ENCODE measurements at places on chromosomes 3 and 15.

- no peak for DNase-seq
These were observed 33.8 kb upstream of the BBX start for GRCh38 chr3:107488942-107489341.

DNA sequence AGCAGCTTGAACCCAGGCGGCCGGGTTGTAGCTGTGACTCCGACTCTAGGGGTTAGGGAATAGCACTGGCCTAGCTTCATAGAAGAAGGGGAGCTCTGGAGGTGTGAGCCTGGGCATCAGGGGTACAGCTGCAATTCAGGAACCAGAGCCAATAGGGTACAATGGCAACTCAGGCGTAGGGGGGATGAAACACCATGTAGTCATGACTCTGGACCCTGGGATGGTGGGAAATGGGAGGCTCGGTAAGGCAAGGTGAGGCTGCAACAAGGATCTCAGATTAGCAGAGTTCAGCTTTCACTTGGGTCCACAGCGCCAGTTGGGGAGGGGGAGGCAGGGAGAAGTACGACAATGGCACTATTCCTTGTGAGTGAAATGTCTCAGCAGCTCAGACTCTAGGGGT, 210.2 kb upstream of the LYSMD4 start:
- DNase-seq, result no peak

DNA sequence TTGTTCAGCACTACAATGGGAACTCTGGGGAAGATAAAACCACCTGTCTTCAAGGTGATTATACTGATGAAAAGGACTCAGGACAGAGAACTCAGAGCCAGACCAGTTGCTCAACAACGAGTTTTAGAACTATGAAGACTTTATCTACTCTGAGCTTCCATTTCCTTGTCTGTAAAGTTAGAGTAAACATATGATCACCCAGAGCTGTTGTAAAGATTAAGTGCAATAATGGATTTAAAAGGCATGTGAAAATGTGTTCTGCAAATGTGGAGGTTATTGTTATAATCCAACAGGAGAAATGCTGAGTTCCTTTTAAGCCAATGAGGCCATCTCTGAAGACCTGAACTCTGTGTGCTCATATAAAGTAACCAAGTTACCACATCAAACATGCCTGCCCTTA, 139.7 kb upstream of the CMC1 start:
- DNase-seq, result no peak

DNA sequence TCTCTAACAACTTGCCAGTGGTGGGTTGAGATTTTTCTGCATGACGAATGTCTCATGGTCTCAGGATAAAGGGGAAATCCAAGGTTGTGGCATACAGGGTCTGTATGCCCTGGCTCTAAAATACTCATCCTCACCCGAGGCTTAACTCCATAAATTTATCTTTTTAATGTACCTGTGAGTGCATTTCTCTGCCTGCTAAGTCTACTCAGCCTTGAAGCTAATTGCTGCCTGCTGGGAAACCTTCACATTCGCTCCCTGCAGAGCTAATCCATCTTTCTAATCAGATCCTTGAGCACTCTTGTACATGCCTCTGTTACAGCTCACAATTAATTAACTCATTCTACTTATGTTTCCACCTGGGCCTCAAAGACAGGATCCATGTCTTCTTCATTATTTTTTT, 93.8 kb downstream of the CMSS1 start:
- DNase-seq, result no peak

DNA sequence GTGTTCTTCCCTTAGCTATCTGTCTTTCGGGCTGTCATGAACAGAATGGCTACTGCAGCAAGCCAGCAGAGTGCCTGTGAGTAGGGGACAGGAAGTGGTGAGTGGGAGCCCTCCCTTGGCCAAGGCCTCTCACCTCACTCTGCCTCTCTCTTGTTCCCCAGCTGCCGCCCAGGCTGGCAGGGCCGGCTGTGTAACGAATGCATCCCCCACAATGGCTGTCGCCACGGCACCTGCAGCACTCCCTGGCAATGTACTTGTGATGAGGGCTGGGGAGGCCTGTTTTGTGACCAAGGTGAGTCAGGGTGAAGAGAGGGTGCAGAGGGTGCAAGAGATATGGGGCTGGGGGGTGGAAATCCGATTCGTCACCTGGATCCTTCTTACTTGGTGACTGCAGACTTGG, 3.0 kb downstream of the DLL4 start:
- DNase-seq, result no peak

DNA sequence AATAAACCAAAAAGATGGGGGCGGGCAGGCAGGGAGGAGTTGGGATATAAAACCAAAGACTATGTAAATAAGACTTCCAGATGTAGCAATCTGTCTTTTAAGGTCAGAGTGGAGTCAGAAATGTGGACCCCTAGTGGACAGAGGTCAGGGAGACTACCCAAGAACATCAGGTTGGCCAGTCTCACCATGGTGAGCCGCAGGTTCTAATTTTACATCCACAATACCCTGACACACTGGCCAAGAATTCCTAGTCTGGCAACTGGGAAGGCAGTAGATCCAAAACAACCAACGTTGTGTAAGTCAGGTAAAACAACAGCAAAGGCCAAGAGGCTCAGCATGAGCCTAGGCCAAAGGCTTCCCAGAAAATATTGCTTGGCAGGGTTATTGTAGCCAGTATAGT, 203.4 kb downstream of the FOXP1 start:
- peak; percentile 11 for DNase-seq

GRCh38 chr3:189897406-189897805, 223.3 kb downstream of the P3H2 start:
- DNase-seq, result no peak

DNA sequence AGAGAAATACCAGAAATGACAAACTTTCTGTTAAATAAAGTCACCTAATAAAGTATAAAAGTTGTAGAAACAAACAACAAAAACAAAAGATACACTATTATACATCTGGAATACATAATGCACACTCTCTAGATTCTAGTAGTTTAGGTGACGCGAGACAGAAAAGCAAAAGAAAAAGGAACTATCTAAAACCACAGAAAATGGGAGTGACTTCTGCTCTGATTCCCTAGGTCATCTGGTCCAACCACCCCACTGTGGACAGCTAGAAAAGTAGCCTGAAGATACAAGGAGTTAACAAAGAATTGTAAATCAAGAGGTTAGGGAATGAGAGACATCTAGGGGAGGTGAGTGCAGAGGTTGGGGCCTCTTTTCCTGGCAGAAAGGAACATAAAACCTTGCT, 39.1 kb downstream of the DHX36 start:
- DNase-seq, result no peak

- no peak for DNase-seq
These were observed 5.8 kb downstream of the OXNAD1 start for GRCh38 chr3:16270855-16271254.

DNA sequence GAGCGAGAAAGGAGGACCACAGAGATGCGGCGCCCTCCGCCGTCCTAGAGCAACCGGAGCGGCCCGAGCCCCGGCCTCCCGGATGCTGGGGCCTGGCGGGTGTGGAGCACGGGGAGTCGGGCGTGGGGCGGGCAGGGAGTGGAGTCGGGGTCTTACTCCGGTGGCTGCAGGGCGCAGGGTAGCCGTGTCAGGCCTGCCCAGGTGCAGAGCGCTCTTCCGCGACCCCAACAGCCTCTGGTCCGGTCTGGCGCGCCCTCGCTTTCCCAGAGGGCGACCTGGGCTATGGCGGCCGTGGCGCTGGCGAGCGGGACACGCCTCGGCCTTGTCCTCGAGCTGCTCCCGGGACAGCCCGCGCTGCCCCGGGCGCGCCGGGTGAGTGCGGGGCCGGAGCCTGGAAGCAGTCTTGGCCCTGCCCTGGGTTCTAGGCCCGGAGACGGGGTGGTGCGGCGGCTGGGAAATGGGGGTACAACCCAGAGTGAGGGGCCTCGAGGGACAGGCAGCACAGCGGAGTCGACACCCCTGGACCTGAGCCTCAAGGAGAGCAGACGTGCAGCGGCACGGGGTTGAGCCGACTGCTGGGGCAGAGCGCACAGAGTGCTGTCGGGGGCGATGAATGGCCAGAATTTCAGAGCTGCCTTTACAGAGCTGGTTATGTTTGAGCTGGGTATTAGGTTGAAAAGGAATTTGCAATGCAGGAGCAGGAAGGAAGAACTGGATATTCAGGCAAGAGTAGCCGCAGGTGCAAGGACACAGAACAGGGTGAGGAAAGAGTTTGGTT, at the start of gene ZNF662:
TSS of gene ZNF662 (plus strand) at position 73 of the 778 bp plus-strand sequence. CDS start 1,973 bp downstream, outside the sequence.
- peak; percentile 19 for DNase-seq

DNA sequence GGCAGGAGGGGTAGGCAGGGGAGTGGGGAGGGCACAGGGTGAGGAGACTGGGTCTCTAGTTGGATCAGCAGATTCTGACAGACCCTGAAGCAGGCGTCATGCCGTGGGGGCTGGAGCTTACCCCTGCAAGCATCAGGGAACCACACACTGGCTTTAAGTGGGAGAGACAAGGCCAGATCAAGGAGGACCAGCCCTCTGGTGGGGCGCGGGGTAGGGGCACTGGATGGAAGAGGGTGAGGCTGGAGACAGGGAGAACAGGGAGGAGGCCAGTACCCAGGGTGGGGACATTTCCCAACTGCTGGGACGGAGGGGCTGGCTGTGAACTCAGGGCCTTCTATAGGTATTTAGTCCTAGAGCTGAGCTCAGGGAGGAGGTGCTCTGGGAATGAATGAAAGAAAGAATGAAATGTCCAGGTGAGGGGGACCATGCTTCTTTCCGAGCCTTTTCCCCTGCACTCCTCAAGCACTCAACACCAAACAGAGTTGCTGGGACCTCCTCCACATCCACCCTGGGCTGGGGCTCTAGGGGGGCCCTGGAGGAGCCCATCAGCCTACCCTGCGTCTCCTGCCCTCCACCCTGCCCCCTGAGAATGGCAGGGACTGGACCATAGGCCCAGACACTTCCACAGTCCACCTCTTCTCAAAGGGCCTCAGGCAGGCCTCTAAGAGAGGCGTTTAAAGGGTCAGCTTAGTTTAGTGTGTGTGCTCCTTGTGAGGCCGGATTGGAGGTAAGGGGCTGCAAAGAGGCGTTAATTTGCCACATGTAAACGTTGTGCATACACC, 49.0 kb upstream of the FGD5 start:
- DNase-seq, result no peak

DNA sequence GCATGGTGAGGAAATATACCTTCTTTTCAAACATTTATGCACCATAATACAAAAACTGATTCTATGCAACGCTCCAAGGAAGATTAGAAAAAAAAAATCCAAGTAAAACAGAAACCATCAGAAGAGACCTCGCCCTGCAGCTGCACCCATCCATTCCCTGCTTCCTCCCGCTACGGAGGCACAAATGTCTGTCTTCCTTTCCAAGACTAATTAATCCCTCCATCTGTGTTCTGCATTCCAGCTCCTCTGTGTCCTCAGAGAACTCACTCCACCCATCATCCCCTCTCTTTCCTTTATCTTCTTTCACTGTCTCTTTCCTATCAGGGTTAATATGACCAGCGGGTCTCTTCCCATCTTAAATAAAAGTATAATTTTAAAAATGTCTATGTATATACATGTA, 196.1 kb downstream of the ADAMTSL3 start:
- DNase-seq, result no peak

DNA sequence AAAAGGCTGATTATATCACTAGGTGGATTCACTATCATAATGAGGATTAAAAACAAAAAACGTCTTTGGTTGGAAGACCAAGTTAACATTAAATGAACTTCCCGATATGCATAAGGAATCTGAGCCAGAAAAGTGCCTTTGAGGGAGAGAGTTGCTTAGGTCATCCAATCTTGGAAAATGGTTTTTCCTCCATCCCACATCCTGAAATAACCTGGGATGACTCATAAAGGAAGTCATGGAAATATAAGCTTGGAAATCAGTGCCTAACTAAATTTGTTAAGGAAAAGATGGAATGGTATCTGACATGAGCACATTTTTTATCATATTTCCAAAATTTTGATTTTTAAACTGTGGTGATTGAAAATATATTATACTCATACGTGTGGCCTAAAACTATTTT, 66.0 kb downstream of the KBTBD8 start:
- peak; percentile 13 for DNase-seq

DNA sequence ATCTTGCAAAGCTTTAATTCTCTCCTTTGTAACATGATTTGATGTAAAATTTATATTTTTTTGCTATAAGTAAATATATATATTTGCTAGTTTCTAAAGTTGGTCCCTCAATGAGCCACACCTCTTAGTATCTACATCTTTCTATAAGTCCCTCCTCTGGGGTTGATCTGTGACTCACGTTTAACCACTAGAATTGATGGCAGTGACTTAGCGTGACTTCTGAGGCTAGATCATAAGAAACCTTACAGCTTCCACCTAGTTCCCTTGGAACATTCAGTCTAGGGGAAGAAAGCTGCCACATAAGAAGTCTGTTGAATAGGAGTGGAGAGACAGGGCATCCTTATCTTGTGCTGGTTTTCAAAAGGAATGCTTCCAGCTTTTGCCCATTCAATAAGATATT, 56.6 kb upstream of the TNIK start:
- DNase-seq, result no peak

Measured in EH (cell line).